ENCODE measurements at places on chromosomes 1 and 21.
A peak's percentile ranks its signal among the peaks of the same experiment; 100 is the strongest.

GRCh38 chr1:92736395-92736794, 48.5 kb downstream of the EVI5 start:
- DNase-seq: peak; percentile 12

DNA sequence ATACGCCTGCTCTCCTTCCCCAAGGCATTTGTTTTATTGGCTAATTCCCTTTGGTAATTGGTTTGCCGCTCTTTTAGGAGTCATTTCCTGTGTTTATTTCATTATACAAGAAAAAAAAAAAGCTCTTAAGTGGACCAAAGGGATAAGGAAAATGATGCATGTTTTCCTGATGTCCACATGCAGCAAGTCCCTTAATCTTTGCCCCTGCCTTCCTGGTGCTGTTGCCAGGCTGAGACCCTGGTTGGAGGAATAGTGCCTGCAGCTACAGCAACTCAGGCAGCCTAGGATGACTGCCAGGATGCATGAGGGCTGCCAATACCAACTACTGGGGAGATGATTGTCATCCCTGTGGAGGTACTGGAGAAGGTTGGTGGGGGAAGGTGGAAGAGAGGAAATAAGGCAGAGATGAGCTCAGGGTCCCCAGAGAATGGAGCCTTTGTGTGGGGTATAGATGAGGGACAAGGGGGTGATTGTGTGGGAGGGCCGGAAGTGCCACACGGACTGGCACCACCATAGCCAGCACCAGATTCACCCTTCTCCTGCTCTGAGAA, 6.1 kb upstream of the GATAD2B start:
- no peak for DNase-seq

GRCh38 chr1:44842486-44842861, 579 bp downstream of the PTCH2 start:
- DNase-seq: peak; percentile 37

DNA sequence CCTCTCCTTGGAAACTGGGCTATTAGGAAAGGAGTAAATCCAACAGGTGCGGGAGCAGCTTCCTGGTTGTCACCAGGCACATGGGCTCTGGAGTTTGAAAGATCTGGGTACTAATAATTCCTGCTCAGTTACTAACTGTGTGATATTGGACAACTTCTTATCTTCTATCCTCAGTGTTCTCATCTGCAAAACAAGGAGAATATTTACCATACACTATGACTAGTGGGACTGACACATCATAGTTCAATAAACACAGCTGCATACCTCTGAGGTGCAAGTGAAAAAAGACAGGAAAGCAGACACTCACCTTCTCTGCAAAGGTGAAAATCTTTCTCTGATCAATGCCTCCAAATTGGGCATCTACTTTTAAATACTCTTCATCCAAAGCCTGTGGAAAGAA, 19.7 kb downstream of the YARS1 start:
- DNase-seq: no peak

DNA sequence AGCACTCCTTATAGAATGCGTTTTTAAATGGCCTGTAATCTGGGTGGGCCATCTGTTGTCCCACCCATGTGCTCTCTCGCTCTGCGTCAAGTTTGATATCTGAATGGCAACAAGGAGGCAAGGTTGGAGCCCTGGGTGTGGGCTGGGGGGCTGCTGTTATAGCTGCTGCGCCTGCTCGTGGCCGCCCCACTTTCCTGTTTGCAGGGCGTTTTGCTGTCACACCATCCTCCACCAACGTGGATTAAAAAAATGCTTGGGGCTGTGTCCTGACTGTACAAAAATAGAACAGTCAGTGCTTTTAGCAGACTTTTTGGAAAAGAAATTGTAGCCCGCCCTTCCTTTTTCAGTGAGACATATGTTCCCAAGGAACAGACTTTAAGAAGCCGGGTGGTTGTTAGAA, 25.4 kb downstream of the UMODL1 start:
- no peak for DNase-seq

- peak; percentile 63 for DNase-seq
Measured at GRCh38 chr1:203463469-203464062, 12.0 kb upstream of the PRELP start.

DNA sequence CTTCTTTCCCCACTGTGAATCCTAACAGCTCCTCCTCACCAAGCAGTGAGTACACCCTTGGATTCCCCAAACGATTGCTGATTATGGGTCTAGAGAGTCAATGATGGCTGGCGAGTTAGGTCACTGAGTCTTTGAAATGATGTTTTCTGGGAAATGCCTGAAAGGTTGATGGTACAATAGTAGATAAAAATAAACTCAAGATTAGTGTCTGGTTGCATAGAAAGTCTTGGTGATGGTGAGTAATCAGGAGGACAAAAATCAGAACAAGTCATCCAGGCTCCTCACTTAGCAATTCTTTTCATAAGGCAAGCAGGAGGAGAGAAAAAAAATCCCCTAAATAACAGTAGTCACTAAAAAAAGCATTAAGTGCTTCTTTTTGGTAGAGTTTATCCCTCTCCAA, 22.6 kb downstream of the HLX start:
- DNase-seq: no peak

- no peak for DNase-seq
Measured at GRCh38 chr1:19393046-19393445, 80.9 kb downstream of the SLC66A1 start.
